ENCODE measurements at places on chromosomes 7 and 10. TPM values are rescaled to one million over a fixed set of nuclear protein-coding genes. Genes with fewer than 3 reads are reported as not detected.
A peak's percentile ranks its signal among the peaks of the same experiment; 100 is the strongest.

DNA sequence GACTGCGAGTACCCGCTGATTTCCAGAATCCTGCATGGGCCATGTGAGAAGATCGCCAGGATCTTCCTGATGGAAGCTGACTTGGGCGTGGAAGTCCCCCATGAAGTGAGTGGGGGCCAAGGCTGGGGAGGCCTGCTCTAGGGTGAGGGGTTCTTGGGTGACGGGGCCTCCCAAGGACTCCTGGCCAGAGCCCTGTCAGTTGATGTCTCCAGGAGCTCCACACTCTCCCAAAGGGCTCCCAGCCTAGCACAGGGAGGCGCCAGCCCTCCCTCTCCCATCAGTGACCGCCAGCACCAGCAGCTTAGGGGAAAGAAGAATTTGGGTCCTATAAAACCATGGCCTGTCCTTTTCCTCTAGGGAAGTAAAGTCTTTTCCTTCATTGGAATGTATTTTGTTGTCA is 9.8 kb upstream of the ZNF22 start:
- DNase-seq = no peak

DNA sequence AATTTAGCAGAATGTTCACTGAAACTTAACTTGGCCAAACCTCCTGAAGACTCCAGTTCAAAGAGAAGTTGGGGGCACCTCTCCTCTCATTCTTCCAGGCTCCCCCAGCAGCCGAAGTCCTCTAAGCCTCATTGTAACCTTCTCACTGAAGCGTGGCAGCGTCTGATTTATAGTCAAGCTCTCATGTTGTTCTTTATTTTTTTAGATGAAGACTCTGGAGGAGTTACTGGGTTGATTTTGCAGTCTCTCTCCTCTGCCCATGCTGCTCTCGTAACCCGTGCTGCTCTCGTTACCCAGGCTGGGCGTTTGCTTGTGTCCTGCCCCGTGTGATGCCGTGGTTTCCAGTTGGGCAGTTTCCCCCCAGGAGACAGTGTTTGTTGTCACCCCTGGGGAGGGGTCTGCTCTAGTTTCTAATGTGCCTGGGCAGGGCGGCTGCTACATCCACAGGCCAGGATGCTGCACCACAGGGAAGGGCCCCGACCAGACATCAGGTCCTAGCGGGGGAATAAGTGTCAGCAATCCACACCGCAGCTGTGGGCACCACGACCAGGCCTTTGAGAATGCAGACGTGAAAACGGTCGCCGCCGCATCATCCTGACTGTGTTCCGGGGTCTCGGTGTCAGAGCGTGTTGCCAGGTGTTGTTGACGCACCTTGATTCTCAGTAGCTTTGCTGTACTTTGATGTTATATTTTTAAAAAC is 65.2 kb downstream of the WDR37 start:
- no peak for DNase-seq

DNA sequence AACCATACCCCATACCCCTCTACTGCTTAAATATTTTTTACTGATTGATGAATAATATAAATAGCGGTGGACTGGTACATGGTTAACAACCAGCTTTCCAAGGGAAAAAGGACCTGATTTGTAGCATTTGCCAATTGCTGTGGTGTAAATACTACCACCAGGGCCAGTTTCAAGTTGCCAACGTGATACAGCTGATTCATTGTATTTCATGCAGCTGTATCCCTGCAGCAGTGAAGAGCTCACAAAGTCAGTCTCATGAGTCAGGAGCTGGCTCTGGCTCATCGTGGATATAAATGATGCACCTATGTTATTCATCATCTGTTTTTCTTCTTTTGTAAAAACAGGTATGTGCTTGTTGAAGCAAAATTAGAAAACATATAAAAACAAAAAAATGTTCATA is 15.2 kb downstream of the CALML5 start:
- no peak for DNase-seq

GRCh38 chr7:47956220-47956619 is 8.0 kb upstream of the PKD1L1 start:
- DNase-seq = no peak

GRCh38 chr7:48424731-48425130 is 253.5 kb downstream of the ABCA13 start:
- peak; percentile 32 for DNase-seq

- no peak for DNase-seq
These were observed 34.0 kb downstream of the C7orf25 start for GRCh38 chr7:42877862-42878261.

DNA sequence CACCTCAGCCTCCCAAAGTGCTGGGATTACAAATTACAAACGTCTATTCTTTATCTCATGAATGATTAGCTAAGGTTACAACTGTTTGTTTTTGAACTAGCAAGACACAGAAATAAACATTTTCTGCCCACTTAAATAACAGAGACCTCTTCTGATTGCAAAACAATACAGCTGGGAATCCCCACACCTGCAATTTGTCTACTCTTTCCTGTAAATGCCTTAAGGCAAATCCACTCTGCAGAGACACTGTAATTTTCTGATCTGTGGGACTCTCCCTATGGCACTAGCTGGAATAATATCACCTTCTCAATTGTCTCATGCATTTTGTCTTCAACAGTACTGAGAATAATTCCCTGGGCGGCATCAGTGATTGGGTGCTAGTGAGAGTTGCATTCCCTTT is 149.3 kb upstream of the FAM3C start:
- no peak for DNase-seq

DNA sequence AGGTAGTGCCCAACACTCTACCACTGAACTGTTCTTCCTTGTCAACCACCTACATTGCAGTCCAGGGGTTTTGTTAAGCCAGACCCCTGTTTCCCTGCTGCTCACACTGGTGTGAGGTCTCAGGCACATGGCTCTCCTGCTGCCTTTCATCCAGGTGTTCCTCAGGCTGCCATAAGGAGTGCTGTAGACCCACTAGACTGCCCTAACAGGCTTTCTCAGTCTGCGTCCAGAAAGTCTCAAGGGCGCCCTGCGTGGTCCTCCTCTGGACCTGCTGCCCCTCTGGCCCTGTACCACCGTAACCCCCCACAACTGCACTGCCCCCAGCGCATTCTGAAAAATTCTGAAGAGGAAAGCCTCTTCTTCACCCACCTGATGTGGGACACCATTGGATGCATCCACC is 225.7 kb upstream of the ANKRD30A start:
- DNase-seq = no peak

- DNase-seq = no peak
These were observed 274.4 kb upstream of the SEMA3A start for GRCh38 chr7:84469034-84469433.

- DNase-seq = no peak
These were observed 5.1 kb upstream of the CSGALNACT2 start for GRCh38 chr10:43132867-43133787.

- DNase-seq = no peak
These were observed 3.7 kb downstream of the SAMD8 start for GRCh38 chr10:75115137-75115536.

DNA sequence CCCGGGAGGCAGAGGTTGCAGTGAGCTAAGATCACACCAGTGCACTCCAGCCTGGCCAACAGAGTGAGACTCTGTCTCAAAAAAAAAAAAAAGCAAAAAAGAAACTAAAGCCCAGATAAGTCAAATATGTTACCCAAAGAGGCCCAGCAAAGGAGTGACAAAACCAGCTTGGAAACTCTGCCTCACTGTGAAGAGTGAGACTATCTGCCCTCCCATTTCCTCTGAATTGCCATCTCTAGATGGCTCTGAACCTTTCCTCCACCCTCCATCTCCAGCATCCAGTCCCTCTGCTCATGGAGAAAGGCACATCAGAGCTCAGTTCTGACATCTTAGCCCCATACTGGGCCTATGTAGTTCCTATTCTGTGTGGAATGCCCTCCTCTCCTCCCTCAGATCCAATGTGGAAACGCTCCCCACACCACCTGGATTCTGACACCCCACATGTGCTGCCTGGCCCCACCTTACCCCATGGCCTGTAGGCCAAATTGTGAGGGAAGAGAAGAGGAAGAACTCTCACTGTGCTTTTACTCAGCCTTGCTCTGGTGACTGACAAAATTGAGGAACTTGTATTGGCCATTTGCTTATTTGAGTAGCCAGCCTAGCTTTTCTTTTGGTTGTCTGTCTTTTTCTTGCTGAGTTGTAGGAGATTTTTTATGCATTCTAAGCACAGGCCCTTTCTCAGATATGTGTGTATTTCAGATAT is 18.0 kb upstream of the NUDCD3 start:
- DNase-seq = no peak

GRCh38 chr7:157359581-157359980 is 22.8 kb downstream of the DNAJB6 start:
- DNase-seq = no peak

- DNase-seq = no peak
These were observed 151.6 kb downstream of the SEM1 start for GRCh38 chr7:96558093-96558492.

- DNase-seq = no peak
These were observed 73.3 kb upstream of the WAC start for GRCh38 chr10:28459453-28460144.

DNA sequence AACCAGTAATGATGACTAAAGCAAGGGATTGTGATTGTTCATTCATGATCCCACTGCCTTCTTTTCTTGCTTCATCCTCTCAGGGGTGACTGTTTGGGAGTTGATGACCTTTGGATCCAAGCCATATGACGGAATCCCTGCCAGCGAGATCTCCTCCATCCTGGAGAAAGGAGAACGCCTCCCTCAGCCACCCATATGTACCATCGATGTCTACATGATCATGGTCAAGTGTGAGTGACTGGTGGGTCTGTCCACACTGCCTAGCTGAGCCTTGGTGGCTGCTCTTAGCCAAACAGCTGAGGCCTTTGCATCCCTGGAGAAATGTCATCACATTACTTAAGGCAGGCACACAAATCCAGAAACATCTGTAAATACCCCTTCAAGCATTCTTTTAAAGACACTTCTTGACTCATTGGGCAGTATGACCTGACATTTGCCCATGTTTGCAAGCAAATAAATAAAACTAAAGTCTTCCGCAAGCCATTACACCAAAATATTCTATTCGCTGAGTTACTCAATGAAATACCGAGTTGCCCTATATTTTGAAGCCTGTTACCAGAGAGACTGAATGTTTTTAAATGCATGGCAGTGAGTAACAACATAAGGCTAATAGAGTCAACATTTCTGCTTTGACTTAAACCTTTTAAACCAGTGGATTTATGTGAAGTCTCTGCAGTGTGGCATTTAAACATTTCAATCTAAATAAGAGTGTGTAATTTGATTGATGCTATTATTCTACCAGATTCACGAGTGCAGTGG is 166.3 kb upstream of the LANCL2 start:
- no peak for DNase-seq

Gene UNCX
- total RNA-seq = not detected

Gene PCDH15
- not detected for total RNA-seq

Gene CFAP70
- total RNA-seq = 3.1 TPM

Gene PFKP
- 234 TPM for total RNA-seq

Gene ZKSCAN5
- total RNA-seq = 13.2 TPM

Gene PDE6C
- total RNA-seq = not detected

Gene C7orf33
- total RNA-seq = not detected

Gene PLEKHS1
- total RNA-seq = 4.9 TPM

Gene RPEL1
- not detected for total RNA-seq

Gene SLIT1
- not detected for total RNA-seq

Gene ASAH2
- total RNA-seq = 8.3 TPM
